ENCODE measurements at places on chromosomes 5 and 9. TPM values are rescaled to one million over a fixed set of nuclear protein-coding genes. Genes with fewer than 3 reads are reported as not detected.

FABP6 gene
- not detected for total RNA-seq

DNA sequence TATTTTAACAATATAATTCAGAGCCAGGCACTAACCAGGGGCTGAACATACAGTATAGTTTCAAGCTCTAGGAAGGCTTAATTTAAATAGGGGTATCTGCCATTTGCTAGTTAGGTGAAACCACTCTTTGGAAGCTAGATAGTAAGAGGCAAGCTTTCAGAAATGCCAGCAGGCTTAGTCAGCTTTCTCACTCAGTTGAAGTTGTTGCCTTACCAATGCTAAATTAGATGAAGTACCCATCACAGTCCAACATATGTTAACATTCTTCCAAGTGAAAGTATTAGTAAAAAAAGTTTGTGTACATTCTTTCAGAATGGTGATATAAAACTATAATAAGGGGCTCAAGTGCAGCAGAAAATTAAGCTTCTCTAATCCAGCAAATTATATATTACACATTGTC lies 215.0 kb downstream of the CNTLN start:
- DNase-seq = no peak

GRCh38 chr9:6134661-6135180 lies 80.9 kb upstream of the IL33 start:
- DNase-seq = no peak

SPINK4 gene
- total RNA-seq = not detected

NXNL2 gene
- not detected for total RNA-seq

DNA sequence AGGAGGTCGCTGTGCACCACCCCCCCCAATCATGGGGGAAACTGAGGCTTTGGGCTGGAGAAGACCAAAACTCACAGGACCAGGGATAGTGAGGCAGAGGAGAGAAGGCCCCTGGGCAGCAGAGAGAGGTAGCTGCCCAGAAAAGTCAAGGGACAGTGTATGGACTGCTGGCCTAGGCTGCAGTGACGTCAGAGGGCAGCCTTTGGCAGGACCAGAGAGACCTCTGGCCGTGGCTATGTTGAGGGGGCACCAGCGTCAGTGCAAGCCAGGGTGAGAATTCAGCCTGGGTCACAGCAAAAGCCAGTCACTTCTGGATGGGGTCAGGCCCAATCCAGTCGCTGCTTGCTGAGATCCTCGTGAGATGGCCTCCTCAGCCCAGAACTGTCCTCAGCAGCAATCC lies 26.5 kb downstream of the FLT4 start:
- DNase-seq = no peak

SPATA31E1 gene
- total RNA-seq = not detected

DNA sequence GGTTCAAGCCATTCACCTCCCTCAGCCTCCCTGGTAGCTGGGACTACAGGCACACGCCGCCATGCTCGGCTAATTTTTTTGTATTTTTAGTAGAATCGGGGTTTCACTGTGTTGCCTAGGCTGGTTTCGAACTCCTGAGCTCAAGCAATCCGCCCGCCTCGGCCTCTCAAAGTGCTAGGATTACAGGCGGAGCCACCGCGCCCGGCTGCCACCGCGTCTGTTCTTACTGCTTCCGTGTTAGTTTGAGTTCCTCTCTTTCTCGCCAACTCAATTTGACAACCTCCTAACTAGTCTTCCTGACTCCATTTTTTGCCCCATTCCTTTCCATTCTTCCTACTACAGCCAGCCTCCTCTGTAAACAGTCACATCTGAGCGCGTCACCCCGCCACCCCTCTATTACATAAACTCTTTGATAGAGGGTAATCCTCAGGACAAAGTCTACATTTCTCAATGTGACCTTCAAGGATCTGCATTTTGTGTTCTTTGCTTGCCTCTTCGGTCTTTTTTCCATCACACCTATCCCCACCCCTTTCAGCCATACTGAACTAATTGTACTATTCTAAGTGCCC lies 88.6 kb upstream of the IL6ST start:
- no peak for DNase-seq

PLCXD3 gene
- total RNA-seq = not detected
